ENCODE measurements at places on chromosomes 3 and 15. TPM values are rescaled to one million over a fixed set of nuclear protein-coding genes. Genes with fewer than 3 reads are reported as not detected.

Gene GABRR3
- total RNA-seq = not detected

DNA sequence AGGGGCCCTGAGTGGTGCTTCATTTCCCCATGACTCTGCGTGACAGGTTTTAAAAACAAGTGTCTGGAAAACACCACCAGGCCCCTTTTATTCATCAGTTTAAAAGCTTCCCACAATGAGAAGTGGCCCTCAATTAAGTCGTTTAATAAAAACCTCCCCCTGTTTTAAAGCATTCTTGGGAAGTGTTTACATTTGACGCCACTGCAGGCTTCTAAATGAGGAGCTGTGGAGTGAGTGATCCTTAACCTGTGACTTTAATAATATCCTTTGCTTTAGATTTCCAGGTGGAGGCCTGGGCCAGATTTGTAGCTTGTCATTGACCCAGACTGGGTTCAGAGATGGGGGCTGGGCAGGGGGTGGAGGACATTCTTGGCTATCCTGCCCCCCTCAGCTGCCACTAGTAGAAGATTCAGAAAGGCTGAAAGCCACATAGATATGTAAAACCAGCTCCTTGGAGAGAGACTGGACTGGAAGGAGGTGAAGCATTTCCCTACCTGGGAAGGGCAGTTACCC, 11.3 kb downstream of the CGNL1 start:
- H3K4me3 ChIP-seq = no peak overlapping the region
- no peak for DNase-seq
- H3K36me3 ChIP-seq = no peaks in the 10 kb centered on the region
- no peaks in the 10 kb centered on the region for H3K4me1 ChIP-seq

- no peaks in the 10 kb centered on the region for H3K4me1 ChIP-seq
- no peaks in the 10 kb centered on the region for H3K27me3 ChIP-seq
- DNase-seq = no peak
- H3K27ac ChIP-seq = no peak overlapping the region
Observed at GRCh38 chr3:195241592-195242355, 29.2 kb downstream of the XXYLT1 start.

GRCh38 chr15:62591842-62592838, 427.1 kb upstream of the C2CD4B start:
- no peak for DNase-seq
- H3K4me1 ChIP-seq = no peaks in the 10 kb centered on the region
- no peaks in the 10 kb centered on the region for H3K36me3 ChIP-seq
- no peak overlapping the region for H3K4me3 ChIP-seq
- peaks cover 9% of the 10 kb centered on the region for H3K27me3 ChIP-seq

DNA sequence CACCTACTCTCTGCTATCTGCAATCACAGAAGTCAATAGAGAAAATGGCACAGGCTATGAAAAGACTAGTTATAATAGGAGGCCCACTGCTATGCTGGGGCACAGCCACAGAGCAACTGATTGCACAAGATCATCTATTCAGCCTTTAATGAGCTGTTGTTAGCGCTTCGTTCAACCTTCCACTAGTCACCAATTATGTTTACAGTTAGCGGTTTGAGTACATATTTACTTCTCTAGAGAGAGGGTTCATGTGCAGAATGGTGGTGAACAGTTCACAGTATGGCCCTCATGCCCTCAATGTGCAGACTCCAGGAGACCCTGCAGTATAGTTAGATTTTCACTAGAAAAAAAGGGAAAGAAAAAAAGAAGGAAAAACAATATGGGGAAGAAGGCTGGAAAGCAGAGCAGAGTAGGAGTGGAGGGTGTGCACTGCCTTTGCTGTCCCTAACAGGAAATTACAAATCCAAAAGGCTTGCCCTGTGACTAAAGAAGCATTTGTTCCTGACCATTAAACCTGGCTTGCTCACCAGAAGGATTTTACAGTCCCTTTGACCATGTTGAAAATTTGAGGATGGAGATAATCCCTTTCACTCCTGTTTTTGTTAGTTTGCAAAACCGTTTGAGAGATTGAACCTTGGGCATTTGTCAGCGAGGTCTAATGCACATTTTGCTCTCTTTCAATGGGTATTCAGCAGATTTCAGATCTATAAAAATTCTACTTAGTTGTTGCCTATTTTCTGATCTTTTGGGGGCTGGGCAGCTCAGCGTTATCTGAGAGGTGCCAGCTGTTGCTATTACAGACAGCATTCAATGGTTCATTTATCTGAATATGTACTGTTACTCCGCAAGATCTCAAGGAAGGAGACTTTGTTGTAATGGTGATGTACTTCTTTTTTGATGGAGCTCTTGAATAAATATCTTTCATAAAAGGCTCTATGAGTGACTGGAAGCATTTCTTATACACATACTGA, 296.1 kb downstream of the LSAMP start:
- no peak for DNase-seq
- H3K27ac ChIP-seq = no peak overlapping the region
- no peaks in the 10 kb centered on the region for H3K27me3 ChIP-seq
- no peak overlapping the region for H3K4me3 ChIP-seq

All from activated T-helper 1 cell treated with anti-CD3 and anti-CD28 coated beads, Interleukin-12 subunit alpha, Interleukin-12 subunit beta, Interleukin-2, Interleukin-4 antibody, amounts not matched to agents 30 ng/mL and 10 ng/mL and 1 ng/mL, durations not matched to agents 14 hours and 24 hours and 36 hours (primary cell).